Activated CD8-positive, alpha-beta memory T cell treated with anti-CD3 and anti-CD28 coated beads for 1 hour (primary cell): ENCODE measurements at places on chromosomes 7 and 10.

- DNase-seq, result no peak
These were observed 235.5 kb downstream of the ZEB1 start for GRCh38 chr10:31554556-31554955.

GRCh38 chr10:70956029-70956759, 67.8 kb upstream of the PCBD1 start:
- no peak for DNase-seq

- DNase-seq, result no peak
These were observed 767.9 kb downstream of the GRID1 start for GRCh38 chr10:85598646-85599045.

- no peak for DNase-seq
These were observed 18.5 kb downstream of the ITGB1 start for GRCh38 chr10:32939296-32940111.
